AG20443 (cell line): ENCODE measurements at places on chromosomes 11 and 22.

- no peak for DNase-seq
Measured at GRCh38 chr11:65589444-65590239, 6.0 kb downstream of the KCNK7 start.

GRCh38 chr11:46916286-46917108 lies 1.9 kb downstream of the LRP4 start:
- peak; percentile 86 for DNase-seq

DNA sequence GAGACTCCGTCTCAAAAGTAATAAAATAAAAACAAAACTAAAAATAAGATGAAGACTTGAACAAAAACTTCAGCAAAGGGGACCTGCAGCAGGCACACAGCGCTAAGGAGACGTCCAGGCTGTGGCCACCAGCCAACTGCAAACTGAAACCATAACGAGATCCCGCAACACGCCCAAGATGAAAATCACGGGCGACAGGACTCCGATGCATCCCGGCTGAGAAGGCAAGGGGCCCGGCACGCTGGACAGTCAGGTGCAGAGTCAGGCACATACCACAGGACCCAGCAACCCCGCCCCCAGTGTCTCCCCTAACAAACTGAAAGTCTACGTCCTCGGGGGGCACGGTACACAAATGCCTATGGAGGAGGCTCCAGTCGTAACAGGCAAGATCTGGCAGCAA lies 9.2 kb downstream of the HRAS start:
- no peak for DNase-seq

GRCh38 chr11:57214098-57214417 lies 23.0 kb downstream of the APLNR start:
- DNase-seq: no peak

- no peak for DNase-seq
Measured at GRCh38 chr11:16750417-16750816, 12.0 kb downstream of the C11orf58 start.

GRCh38 chr22:47205554-47205953 lies 443.1 kb downstream of the TBC1D22A start:
- DNase-seq: no peak

- DNase-seq: peak; percentile 65
Measured at GRCh38 chr11:34214961-34215805, 109.8 kb downstream of the NAT10 start.

DNA sequence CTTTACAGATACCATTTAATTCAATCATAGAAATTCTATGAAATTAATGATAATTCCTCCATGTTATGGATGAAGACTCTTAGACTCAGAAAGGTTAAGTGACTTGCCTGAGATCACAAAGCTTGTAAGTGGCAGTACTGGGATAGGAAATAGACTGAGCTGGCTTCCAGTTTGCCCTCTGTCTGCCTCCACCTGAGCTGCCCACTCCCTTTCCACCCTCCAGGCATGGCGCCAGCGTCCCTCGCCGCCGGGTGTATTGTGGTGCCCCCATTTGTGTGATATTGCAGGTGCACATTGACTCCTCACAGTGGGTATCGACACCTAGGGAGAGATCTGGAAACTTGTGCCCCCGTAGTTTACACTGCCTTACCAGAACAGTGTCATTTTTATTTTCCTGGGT lies 9.4 kb upstream of the RPS3 start:
- no peak for DNase-seq

DNA sequence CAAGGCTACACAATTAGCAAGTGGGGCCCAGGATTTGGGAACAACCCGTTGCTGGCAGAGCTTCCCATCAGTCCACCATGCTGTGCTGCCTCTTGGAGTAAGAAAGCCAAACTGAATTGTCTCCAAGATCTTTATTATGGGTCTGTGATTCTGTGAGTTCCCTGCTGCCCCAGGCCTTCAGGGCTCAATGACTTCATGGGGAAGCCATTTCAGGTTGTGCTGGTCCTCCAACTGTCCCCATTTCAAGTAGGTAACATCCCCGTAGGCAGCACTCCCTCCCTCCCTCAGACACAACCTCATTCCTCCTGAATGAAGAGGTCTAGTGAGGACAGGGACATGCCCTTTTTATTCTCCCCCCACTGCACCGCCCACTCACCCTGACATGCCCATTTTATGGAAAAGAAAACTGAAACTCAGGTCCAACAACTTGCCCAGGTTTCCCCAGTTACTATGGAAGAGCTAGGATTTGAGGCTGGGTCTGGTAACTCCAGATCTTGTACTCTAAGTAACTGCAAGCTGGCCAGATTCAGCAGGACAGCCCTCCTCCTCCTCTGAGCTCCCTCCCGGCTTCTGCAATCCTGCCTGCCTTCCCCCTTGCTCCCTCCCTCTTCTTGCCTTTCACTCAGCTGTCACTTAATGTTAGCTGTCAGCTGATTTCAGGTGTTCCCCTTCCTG lies 8.2 kb upstream of the YWHAH start:
- no peak for DNase-seq

- DNase-seq: no peak
Measured at GRCh38 chr11:85806876-85807275, 4.1 kb downstream of the SYTL2 start.

GRCh38 chr11:83174008-83174407 lies 17.1 kb downstream of the PCF11 start:
- DNase-seq: no peak

GRCh38 chr11:2770096-2770751 lies 70.4 kb upstream of the KCNQ1OT1 start:
- no peak for DNase-seq

DNA sequence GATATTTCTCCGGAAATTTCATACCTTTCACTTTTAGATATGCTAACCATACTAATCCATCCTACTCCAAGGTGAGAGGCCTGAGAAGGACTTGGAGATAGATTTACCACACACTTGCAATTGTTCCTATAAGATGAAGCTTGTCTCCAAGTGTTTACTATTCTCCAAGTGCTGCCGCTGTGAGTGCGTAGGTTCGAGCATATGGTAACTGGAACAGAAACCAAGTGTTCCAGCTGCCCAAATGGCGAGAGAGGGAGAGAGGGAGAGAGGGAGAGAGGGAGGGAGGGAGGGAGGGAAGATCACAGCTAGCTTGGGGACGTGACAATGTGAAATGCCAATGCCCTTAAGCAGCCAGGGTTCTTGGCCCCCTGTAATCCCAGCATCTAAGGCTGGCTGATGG lies 21.5 kb downstream of the ASCC2 start:
- DNase-seq: no peak
